ENCODE measurements at places on chromosomes 13 and 19.
A peak's percentile ranks its signal among the peaks of the same experiment; 100 is the strongest.

- DNase-seq: peak; percentile 63
These were observed 1.2 kb downstream of the LYPD3 start for GRCh38 chr19:43464134-43464775.

DNA sequence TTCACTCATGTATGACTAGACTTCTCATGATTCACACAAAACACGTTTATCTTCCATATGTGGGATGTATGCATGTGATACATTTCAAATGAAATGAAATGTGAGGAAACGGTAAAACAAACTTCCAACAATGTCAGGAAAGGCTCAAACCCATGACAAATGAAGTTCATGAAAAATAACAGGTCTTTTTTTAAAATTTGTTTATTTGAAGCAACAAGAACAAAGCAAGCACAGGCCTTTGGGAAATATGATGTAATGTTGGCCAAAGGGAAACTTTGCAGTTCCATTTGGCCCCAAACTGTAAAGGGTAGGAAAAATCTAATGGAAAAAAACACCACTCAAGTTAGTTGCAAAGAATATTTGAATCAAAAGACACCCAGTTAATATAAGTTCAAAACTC lies 463.8 kb upstream of the ARGLU1 start:
- no peak for DNase-seq

- no peak for DNase-seq
These were observed 9.1 kb downstream of the FFAR2 start for GRCh38 chr19:35457173-35457572.

GRCh38 chr19:41913538-41914423 lies 14.5 kb downstream of the ERFL start:
- DNase-seq: no peak

- DNase-seq: no peak
These were observed 10.7 kb upstream of the SUPT20H start for GRCh38 chr13:37070145-37070695.

GRCh38 chr13:30392681-30393045 lies 29.6 kb upstream of the UBE2L5 start:
- DNase-seq: no peak

DNA sequence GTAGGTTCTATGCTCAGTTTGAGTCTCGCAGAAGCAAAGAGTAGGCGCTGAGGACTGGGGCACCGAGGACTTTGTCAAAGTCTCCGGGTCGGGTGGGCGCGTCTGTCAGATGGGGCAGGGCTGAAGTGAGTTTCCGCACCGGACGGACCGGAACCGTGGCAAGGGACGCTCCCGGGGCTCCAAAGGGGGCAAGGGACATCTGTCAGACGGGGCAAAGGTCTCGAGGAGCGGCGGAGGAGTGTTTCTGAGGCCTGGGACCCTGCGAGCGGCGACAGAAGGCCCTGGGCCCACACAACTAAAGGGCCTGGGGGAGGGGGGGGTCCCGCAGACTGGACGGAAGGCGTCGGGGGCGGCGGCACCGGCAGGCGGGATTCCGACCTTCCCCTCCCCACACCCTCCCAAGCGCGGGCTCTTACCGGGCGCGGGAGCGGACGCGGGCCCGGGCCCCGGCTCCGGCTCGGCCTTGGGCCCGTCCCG lies 13.3 kb upstream of the AKAP8L start:
- DNase-seq: no peak

DNA sequence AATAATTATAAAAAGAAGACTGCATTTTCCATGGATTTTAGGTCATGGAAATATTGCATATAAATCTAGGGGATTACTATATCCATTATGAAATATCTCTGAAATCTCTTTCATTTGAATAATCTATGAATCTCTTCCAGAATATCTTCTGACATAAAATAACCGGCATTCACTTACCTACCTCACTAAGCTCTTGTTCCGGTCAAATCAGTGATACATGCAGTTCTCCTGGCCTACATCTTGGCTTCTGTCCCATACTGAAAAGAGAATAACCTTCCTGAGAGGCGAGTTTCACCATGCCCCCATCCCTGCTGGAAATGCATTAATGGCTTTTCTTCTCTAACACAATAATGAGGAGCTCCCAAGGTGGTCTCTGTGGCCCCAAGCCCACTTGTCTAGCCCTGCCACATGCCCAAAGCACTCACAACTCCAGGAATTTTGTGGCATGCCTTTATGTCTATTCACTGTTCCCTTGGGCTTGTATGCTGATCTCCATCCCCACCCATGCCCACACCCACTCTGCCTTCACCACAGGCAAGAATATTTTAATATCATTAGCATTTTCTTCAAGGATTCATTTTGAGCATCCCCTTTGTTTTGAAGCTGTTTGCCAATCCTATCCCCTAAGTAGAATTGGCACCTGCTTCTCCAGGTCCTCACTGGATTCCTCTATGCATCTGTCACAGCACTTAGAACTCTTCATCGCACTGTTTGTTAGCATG lies 401.6 kb downstream of the COG6 start:
- DNase-seq: no peak

All from esophagus squamous epithelium (tissue), 5 donors.